ENCODE measurements at places on chromosomes 4 and X.

DNA sequence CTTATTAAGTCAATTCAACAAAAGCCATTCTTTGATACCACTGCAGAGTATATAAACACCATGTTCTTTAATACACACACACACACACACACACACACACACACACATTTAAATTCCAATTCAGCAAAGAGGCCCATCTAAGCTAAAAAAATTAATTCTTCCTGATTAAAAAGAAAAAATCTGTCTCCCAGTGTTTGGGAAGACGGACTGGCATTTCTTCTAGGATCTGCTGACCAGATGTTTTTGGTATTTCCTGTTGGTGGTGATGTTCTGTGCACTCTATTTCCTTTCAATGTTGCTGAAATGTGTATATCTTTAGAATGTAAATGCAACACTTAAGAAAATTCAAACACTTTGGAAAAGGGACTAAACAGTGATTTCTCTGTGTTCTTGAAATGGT is 243.8 kb downstream of the THOC2 start:
- no peak for DNase-seq

DNA sequence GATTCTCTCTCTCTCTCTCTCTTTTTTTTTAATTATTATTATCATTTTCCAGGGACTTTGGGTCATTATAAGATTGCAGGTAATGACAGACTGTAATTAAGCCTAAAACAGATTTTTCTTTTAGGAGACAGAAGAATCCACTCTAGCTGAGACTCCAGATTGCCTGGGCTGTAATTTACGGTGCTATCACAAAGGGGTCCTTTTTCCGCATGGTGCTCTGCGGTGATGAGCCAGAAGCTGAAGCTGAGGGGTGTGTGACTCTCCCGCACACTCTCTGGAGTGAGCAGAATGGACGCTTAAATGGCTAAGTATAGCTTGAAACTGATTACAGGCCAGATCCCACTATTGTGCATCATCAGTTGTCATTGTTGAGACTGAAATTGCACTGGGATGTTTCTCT is 50.0 kb downstream of the LGI2 start:
- no peak for DNase-seq

GRCh38 chr4:127632420-127633403 is at the start of gene INTU:
Gene INTU (plus strand): TSS chr4:127632957. CDS start chr4:127633035, 78 bp downstream.
- peak; percentile 99 for DNase-seq

GRCh38 chr4:169952236-169953002 is 73.8 kb downstream of the MFAP3L start:
- DNase-seq: no peak

DNA sequence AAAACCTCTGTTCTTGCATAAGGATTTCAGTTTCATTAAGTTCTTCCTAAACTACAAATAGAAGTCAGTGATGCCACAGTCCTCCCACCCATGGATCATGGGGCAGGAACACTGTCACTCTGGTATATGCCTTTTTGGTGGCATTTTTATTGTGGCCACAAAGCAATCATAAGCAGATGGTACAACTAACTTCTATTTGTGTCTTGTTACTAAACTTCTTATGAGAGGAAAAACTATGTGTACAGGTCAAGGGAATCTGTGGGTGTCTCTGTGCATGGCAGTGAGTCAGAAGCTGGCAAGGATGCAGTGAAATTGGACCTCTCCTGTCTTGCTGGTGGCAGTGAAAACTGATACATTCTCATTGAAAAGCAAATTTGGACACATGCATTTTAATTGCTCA is 245.0 kb upstream of the GPC4 start:
- no peak for DNase-seq

DNA sequence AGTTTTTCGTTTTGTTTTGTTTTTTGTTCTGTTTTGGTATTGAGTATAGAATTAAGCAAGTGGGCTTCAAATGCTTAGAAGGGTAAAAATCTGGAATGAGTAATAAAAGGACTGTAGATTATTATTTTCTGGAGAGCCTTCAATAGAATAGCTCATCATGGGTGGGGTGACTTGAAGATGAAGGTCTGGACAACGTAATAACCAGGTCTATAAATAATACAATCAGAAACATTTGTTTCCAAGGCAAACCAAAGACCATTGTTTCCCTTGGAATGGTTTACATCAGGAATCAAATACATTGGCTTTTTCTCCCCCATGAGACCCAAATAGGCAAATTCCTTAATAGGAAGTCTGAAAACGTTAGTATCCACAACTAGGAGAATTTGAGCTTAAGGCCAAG is 721.6 kb downstream of the RPA4 start:
- no peak for DNase-seq

GRCh38 chr4:7344636-7345155 is 90.0 kb downstream of the PSAPL1 start:
- no peak for DNase-seq

GRCh38 chrX:17860179-17860780 is 818 bp downstream of the RAI2 start:
- no peak for DNase-seq

DNA sequence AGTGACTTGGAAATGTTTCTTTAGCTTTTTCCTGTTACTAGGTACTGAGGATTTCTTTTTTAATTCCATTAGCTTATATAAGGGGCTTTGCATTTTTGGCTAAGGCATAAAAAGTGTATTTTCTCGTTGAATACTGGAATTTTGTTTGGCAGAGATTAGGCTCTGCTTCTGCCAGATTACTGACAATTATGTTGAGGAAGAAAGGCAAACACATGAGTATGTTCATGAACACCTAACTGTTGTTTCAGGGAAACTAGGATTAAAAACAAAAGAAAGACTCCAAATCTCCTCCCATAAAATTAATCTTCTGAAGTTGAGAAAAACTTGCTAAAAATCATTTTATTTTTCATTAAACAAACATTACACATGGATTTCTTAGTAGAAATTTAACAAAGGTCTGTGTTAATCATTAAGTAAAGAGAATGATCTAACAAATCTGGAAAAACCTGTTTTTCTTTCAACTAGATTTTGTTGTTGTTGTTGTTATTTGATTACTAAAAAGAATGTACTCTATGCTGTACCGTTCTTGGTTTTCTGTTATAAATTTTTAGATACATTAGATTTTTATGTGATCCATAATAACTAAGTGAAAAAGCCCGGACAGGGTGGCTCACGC is 43.3 kb upstream of the STAG2 start:
- DNase-seq: no peak

- DNase-seq: no peak
Observed at GRCh38 chr4:151702256-151702655, 58.6 kb downstream of the GATB start.

DNA sequence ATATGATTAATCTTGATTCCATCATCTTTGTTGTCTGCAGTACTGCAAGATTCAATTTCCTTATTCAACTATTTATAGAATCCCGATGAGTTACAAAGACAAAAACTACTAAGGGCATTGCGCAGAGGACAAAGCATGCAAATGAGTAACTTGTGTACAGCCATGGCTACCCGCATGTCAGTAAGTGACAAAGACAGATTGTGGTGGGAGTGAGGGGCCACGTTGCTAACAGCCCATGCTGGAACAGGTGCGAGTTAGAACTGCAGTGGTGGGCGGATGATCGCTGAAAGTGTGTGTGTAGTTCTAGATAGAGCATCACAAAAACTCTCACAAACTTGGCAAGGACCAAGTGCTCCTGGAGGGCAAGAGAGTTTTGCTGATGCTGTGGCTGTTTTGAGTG is 49.5 kb downstream of the ACOX3 start:
- DNase-seq: no peak

DNA sequence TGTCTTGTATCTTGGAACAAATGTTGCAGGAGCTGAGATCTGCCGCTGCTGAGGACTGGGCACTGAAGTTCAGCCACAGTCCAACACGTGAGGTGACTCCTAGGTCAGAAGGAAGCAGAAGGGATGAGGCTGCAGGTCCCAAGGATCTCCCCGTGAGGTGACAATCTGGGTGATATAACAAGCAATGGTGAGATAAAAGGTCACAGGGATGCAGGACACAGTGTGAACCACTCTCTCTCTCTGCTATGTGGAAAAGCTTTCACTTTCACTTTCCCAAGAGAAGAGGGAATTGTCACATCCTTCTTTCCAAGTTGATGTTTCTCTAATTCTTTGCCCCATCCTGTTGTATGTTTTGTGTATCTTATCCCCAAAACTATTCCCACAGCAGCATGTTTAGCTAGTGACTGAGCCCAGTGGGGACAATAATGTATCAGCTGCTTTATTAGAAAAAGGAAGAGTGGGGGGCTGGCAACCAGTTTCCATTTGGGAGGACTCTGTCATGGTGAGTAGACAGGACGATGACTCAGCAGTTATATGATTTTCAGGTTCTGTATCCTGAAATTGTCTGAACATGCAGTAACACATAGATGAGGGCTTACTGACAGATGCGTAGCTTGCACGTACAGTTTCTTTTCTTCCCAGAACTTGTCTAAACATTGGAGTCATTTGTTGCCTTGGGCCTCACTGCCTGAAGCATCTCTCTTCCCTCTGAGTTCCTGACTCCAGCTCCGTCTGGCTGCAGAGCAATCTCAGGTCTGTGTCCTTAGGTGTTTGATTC is 1415.8 kb upstream of the TENM3 start:
- peak; percentile 49 for DNase-seq

DNA sequence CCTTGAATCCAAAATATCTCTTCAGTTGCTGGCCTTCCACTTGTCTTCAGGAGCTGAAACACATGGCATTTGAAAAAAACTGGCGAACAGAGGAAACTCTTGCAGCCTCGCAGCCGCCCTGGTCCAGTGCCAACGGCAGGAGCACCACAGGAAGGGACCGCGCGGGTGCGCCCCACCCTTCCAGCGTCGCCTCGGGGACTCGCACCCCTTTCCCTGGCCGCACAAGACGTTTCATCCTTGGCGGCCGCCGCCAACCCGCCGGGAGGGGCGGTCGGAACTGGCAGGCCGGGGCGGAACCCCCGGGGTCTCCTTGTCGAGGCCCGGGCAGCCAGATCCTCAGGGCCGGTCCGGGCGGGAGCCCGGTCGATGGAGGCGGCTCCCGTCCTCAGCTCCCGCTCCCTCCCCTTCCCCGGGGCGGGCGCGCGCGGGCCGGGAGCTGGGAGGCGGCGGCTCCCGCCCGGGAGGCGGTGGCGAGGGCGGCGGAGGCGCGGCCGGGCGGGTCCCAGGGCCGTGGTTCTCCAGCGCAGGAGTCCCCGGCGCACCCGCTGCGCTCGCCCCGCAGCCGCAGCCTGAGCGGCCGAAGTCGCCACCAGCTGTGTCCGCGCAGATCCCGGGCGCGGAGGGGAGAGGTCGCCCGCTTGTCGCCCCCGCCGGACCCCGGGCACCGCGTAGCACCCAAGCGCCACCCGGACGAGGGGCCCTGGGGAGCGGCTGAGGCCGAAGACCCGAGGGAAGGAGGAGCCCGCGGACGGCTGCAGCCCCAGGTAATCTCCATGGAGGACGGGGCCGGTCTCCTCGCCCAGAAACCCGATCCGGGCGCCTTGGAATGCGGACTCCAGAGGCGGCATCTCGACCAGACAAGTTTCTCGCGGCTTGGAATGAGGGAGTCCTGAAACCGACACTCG is 886 bp upstream of the NDST3 start:
- DNase-seq: peak; percentile 65

GRCh38 chrX:20488473-20488872 is 221.8 kb upstream of the RPS6KA3 start:
- no peak for DNase-seq

DNA sequence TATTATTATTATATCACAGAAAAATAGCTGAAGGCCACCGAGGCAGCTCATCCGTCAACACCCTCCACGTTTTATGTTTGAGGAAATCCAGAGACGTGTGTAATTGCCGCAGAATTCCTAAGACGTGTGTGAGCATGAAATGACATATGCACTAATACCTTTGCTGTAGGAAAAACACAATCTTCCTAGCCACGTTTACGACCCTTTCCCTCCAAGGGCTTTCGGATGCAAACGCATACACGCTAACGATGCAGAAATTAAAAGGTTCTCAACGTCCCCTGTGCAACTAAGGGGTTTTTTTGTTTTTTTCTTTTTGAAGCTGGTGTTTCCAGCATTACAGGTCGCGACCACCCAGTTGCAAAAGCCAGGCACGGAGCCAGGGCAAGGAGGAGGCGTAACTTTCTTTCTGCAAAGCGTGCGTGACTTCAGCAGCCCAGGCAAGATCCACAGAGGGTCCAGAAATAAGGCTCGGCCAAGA is 33.8 kb downstream of the CRLF2 start:
- no peak for DNase-seq

GRCh38 chr4:54999003-54999402 is 126.4 kb downstream of the KDR start:
- DNase-seq: peak; percentile 6

- DNase-seq: no peak
Observed at GRCh38 chr4:42596918-42597317, 60.0 kb downstream of the ATP8A1 start.

DNA sequence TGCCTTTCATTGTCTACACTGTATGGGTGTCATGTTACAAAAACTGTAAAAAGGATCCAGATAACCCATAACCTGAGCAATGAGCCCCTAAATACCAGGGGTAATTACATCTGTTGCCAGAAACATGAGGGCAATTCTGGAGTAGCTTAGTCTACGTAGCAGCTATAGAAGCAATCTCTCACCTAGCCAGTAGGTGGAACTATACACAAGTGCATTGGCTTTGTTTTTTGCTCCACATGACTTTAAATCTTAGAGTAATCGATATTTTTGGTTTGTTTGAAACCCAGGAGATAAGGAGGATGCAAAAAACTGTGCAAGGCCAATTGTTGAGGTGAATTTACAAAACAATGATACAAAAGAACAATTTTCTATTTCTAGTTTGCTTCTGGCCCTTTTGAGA is 57.5 kb downstream of the GPR82 start:
- peak; percentile 22 for DNase-seq

DNA sequence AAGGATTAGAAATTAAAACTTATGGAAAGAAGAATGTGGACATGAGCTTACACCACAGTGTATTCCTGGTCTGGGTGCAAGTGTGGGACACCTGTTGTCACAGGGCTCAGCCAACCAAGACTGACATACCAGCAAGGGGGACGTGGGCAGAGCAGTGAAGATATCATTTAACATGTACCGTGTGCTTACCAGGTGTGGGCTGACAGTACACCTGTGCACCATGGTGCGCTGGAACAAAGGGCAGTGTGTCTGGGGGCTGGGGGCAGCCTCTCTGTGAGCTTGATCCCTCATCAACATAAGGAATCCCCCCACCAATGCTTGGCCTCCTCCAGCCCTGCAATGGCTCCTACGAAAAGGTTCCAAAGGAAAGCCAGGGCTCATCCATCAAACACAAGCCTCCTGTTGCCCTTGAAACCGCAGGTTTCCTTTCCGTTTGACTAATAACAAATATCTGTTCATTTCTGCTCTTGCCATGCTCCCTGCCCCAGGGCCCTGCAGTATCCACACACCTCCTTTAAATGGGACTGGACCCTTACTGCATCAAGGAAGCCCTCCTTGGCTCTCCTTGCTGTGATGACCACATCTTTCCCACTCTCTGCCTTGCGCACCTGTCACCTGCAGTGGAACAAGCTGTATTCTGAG is 16.7 kb downstream of the EVC2 start:
- DNase-seq: no peak

DNA sequence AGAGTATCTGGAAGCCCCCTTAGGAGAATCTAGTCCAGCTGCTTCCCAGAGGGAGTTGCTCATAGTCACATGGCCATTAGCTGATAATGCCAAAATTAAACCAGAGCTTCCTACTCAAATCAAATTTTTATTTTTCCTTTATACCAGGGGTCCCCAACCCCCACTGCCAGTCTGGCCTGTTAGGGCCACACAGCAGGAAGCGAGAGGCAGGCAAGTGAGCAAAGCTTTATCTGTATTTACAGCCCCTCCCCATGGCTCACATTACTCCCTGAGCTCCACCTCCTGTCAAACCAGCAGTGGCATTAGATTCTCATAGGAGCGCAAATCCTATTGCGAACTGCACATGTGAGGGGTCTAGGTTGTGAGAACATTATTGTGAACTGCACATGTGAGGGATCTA is 19.2 kb upstream of the TNIP3 start:
- no peak for DNase-seq

Data from cerebellar cortex (tissue), 1 donor.